Activated T-helper 1 cell treated with anti-CD3 and anti-CD28 coated beads, Interleukin-12 subunit alpha, Interleukin-12 subunit beta, Interleukin-2, Interleukin-4 antibody, amounts not matched to agents 30 ng/mL and 10 ng/mL and 1 ng/mL, durations not matched to agents 14 hours and 24 hours and 36 hours (primary cell): ENCODE measurements at places on chromosomes 2 and 18. TPM values are rescaled to one million over a fixed set of nuclear protein-coding genes. Genes with fewer than 3 reads are reported as not detected.

- DNase-seq = no peak
- H3K27me3 ChIP-seq = peaks cover 2% of the 10 kb centered on the region
- H3K27ac ChIP-seq = no peak overlapping the region
- no peaks in the 10 kb centered on the region for H3K4me1 ChIP-seq
These were observed 63.0 kb downstream of the WDR75 start for GRCh38 chr2:189504238-189504637.

SERPINB4 gene
- not detected in 2 replicates for total RNA-seq

GULP1 gene
- total RNA-seq = not detected in 2 replicates

- H3K27me3 ChIP-seq = peaks cover 5% of the 10 kb centered on the region
- H3K36me3 ChIP-seq = peaks cover 2% of the 10 kb centered on the region
- peaks cover under 1% of the 10 kb centered on the region for H3K4me1 ChIP-seq
- no peak overlapping the region for H3K4me3 ChIP-seq
- no peak for DNase-seq
- no peak overlapping the region for H3K27ac ChIP-seq
These were observed 126.1 kb downstream of the RTN4 start for GRCh38 chr2:54924121-54924520.

DNA sequence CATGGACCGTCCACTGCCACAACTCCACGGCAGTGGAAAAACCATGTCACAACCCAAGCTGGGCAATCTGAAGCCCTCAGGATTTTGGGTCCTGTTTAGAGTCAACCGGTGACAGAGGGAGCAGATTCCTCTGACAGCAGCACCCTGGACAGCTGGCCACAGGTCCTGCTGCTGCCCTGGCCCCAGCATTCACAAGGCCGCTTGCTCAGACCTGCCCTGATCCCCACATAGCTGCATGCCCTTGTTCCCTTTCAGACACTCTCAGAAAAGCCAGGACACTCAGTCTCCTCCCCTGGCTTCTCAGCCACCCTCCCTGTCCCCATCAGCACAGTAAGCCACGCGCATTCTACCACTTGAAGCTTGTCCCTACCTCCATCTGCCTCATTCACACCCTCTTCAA is 1.6 kb downstream of the COPS9 start:
- peak overlapping the region; percentile 92 for H3K4me3 ChIP-seq
- no peak for DNase-seq
- peaks cover 20% of the 10 kb centered on the region for H3K36me3 ChIP-seq
- no peak overlapping the region for H3K27ac ChIP-seq

DNA sequence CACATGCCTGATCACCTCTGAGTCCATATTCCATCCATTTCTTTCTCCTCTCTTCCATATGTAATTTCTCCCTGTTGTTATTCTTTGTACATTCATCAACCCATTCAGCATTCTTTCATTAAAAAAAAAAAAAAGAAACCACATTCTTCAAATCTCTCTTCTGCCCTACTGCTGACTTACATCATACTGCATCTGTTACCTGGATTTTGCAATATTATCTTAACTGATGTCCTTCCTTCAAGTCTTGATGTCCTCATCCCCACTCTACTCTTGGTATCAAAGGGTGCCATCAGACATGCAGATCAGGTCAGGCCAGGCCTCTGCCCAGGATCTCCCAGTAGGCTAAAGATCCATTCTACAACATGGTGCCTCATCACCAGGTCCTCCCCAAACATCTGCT is 90.6 kb downstream of the SGPP2 start:
- no peaks in the 10 kb centered on the region for H3K4me1 ChIP-seq
- no peak overlapping the region for H3K4me3 ChIP-seq
- DNase-seq = no peak
- no peak overlapping the region for H3K27ac ChIP-seq

KIAA2012 gene
- not detected in 2 replicates for total RNA-seq

DSG4 gene
- total RNA-seq = not detected in 2 replicates

DNA sequence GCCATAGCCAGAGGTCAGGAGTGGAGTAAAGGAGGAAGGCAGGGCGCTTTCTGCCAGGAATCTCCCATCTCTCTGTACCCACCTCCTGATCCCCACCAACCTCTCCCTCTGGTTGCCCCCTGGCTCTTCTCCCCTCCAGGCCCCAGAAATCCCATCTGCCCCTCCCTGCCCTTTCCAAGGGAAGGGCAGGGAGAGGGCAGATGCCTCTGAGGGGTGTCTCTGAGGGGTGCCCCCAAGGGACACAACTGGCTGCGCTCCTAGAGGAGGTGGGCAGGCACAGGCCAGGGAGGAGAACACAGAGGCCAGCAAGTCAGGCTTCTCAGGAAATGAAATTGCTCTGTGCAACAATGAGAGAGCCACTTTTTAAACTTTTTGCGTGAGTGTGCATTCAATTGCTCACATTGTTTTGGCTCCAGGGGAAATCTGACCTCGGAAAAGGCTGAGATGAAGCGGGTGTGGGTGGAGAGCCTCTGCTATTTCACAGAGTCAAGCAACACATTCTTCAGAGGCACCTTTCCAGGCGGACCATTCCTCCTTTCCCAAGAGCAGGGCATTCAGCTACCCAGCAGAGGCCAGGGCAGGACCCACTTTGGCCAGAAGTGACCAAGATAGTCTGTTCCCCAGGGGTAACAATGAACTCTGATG is 125.5 kb downstream of the SMAD7 start:
- DNase-seq = no peak
- peaks cover 5% of the 10 kb centered on the region for H3K36me3 ChIP-seq
- peaks cover 8% of the 10 kb centered on the region for H3K27me3 ChIP-seq
- peaks cover 32% of the 10 kb centered on the region for H3K4me1 ChIP-seq
- no peak overlapping the region for H3K27ac ChIP-seq
- H3K4me3 ChIP-seq = no peak overlapping the region

GRCh38 chr2:127953849-127954248 is 68.1 kb upstream of the AMMECR1L start:
- peaks cover 21% of the 10 kb centered on the region for H3K36me3 ChIP-seq
- DNase-seq = no peak
- no peaks in the 10 kb centered on the region for H3K27me3 ChIP-seq
- no peak overlapping the region for H3K4me3 ChIP-seq
- H3K27ac ChIP-seq = no peak overlapping the region
- H3K4me1 ChIP-seq = no peaks in the 10 kb centered on the region

GRCh38 chr2:120567128-120567527 is 168.5 kb upstream of the GLI2 start:
- no peak overlapping the region for H3K27ac ChIP-seq
- H3K4me1 ChIP-seq = no peaks in the 10 kb centered on the region
- DNase-seq = no peak
- no peak overlapping the region for H3K4me3 ChIP-seq
- H3K27me3 ChIP-seq = no peaks in the 10 kb centered on the region
- no peaks in the 10 kb centered on the region for H3K36me3 ChIP-seq

DNA sequence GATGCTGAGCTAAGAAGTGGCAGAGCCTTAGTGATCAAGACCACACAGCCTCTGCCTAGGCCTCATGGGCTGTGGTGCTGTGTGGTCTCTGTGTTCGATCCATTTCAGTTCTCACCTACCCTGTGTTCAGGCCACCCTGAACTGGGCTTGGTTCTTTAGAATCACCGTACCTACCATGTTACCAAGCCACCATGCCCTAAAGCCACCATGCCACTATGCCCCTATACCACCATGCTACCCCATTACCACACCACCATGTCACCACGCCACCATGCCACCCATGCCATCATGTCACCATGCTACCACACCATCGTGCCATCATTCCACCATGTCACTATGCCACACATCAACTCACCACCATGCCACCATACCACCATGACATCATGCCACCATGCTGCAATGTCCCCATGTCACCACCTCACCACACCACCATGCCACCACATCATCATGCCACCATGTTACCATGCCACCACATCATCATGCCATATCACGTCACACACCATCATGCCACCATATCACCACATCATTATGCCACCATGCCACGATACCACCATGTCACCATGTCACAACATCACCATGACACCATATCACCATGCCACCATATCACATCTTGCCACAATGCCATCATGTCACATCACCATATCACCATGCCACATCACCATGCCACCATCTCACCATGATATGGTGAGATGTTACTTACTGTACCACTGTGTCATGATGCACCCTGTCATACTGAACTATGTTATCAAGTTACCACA is 191.0 kb upstream of the ARL4C start:
- H3K4me3 ChIP-seq = no peak overlapping the region
- no peak overlapping the region for H3K27ac ChIP-seq
- no peak for DNase-seq
- H3K36me3 ChIP-seq = no peaks in the 10 kb centered on the region

DNA sequence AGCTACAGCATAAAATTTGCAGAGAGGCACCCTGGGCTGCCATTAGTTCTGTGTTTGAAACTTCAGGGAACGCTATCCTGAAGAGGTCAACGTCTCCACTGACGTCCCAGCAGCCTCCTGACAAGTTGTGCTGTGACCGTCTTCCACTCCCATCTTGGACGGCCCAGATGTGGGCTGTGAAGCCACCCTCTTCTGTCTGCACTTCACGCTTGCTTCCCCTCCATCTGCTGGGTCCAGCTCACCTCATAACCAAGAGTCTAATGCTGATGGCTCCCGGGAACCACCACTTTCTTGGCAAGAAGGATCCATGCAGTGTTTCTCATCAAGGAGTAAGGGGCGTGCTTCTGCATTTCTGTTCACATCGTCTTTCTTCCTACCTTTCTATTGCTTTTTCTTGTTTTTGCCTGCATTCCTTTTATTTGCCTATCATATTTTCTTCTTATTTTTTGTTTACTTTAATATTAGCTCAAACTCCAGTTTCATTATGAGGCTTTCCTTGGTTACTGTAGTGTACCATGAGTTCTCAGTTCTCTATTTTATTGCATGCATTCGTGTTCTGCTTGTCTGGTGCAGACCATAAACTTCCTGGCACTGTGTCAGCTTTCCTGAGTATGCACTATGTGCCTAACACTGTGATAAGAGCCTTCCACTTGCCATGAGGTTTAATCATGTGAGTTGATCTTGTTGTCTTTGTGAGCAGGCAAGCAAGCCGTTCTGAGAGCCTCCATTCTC is 631.8 kb upstream of the RAB6C start:
- no peaks in the 10 kb centered on the region for H3K4me1 ChIP-seq
- peaks cover 5% of the 10 kb centered on the region for H3K27me3 ChIP-seq
- no peaks in the 10 kb centered on the region for H3K36me3 ChIP-seq
- no peak overlapping the region for H3K4me3 ChIP-seq
- H3K27ac ChIP-seq = no peak overlapping the region

GRCh38 chr2:148719941-148720436 is 75.4 kb downstream of the EPC2 start:
- no peaks in the 10 kb centered on the region for H3K27me3 ChIP-seq
- H3K36me3 ChIP-seq = peaks cover 29% of the 10 kb centered on the region
- no peak overlapping the region for H3K27ac ChIP-seq
- DNase-seq = no peak
- H3K4me1 ChIP-seq = peaks cover 80% of the 10 kb centered on the region

MYCN gene
- total RNA-seq = not detected in 2 replicates

NETO1 gene
- total RNA-seq = not detected in 2 replicates

DNA sequence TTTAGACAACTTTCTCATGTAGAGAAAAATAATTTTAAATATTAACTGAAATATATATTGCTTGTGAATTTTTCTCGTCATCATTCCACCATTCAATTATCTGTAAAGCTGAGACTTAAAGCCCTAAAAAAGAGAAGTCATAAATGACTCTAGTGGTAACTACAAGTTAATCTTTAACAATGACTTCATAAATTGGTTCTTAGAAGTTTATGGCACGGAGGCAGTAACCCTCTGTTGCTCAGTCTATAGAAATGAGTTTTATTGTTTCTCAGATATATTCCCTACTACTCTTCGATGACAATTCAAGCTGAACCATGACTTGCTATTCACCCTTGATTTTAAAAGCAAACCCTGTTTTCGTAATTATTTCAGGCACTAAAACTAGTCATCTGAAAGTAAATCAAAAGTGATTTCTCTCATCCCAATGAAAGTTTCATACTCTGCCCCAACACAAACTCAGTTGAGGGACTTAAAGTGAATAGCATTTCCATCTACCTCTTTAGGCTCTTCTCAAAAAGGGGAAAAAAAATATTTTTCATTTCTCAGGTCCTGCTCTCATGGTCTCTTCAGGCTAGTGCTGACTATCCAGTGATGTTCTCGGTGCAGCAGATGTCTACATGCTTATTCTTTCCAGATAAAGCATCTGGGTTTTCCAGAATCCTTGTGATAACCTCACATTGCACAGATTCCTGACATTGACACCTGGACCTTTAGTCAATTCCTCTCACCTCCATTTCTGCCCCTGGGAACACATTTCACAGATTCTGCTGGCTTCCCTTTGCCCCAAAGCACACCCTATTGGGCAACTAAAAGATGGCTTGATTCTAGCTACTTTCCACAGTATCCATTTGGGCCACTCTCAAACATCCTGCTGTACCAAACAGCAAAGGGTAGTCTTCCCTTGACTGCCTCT is 207.8 kb upstream of the LRATD1 start:
- no peaks in the 10 kb centered on the region for H3K27me3 ChIP-seq
- H3K4me3 ChIP-seq = no peak overlapping the region
- H3K36me3 ChIP-seq = no peaks in the 10 kb centered on the region
- no peaks in the 10 kb centered on the region for H3K4me1 ChIP-seq
- no peak for DNase-seq

GRCh38 chr2:197080578-197081216 is 154.2 kb upstream of the PGAP1 start:
- H3K27me3 ChIP-seq = no peaks in the 10 kb centered on the region
- peaks cover 63% of the 10 kb centered on the region for H3K36me3 ChIP-seq
- DNase-seq = no peak
- peaks cover 6% of the 10 kb centered on the region for H3K4me1 ChIP-seq
- H3K4me3 ChIP-seq = no peak overlapping the region

DNA sequence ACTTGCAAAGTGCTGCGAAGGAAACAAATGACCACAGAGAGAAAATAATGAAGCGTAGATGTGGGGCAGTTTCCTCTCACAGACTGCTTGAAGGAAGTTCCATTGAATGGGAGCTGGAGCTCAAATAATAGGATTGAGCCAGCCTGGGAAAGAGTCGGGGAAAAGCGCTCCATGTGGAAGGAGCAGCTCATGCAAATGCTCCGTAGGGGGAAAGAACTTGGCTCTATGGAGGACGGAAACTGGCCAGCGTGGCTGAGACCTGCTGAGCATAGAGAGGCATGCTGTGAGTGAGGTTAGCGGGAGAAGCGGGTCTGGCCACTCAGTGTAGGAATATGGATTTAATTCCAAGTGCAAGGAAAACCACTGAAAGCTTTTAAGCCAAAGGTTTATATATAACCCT is 28.6 kb upstream of the VIT start:
- H3K27me3 ChIP-seq = peaks cover 5% of the 10 kb centered on the region
- no peaks in the 10 kb centered on the region for H3K36me3 ChIP-seq
- DNase-seq = no peak
- H3K27ac ChIP-seq = no peak overlapping the region
- H3K4me1 ChIP-seq = no peaks in the 10 kb centered on the region

ITGA4 gene
- 98.5 and 118 TPM in 2 replicates for total RNA-seq

GRCh38 chr2:8043295-8043694 is 638.6 kb upstream of the ID2 start:
- no peak overlapping the region for H3K4me3 ChIP-seq
- DNase-seq = no peak
- H3K4me1 ChIP-seq = no peaks in the 10 kb centered on the region

DNA sequence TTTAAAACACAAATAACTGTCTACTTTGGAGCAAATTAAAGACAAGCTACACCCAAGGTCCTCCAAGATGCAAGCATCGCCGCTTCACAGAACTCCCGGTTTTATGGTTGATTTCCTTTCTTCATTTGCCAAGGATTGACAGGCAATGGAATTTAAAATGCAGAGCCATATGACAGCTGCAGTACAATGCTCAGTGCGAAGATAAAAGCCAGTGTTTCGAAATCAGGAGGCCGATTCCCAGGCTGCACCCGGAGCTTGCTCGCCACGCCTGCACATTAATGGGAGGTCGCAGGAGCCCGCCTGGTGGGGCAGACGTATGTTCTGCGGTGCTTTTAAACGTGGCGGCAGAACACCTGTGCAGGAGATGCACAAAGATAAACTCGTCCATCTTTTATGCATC is 727.6 kb upstream of the SOX11 start:
- H3K27me3 ChIP-seq = no peaks in the 10 kb centered on the region
- DNase-seq = no peak
- H3K27ac ChIP-seq = no peak overlapping the region
- no peak overlapping the region for H3K4me3 ChIP-seq
